ENCODE measurements at places on chromosomes 4 and X. TPM values are rescaled to one million over a fixed set of nuclear protein-coding genes. Genes with fewer than 3 reads are reported as not detected.

Gene ARSJ
- 7.3 TPM for total RNA-seq

DNA sequence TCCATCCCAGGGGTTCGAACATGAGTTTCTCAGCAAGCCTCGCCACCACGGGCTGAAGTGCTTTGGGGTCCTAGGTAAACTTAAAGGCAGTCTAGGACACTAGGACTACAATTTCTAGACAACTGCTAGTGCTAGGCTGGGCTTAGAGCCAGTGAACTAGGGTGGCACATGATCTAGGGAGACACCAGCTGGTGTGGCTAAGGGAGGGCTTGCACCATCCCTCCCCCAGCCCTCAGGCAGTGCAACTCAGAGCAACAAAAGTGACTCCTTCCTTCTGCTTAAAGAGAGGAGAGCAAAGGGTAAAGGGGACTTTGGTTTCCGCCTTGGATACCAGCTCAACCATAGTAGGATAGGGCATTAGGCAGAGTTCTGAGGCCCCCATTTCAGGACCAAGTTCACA, 162.5 kb upstream of the AFF2 start:
- no peak for DNase-seq

Gene SHROOM4
- total RNA-seq, result 0.09 TPM

Gene RTL3
- not detected for total RNA-seq

Gene ANKRD37
- 2.4 TPM for total RNA-seq

Gene ATG4A
- 3.9 TPM for total RNA-seq

- no peak for DNase-seq
Observed at GRCh38 chr4:10413177-10413576, 44.0 kb downstream of the ZNF518B start.

DNA sequence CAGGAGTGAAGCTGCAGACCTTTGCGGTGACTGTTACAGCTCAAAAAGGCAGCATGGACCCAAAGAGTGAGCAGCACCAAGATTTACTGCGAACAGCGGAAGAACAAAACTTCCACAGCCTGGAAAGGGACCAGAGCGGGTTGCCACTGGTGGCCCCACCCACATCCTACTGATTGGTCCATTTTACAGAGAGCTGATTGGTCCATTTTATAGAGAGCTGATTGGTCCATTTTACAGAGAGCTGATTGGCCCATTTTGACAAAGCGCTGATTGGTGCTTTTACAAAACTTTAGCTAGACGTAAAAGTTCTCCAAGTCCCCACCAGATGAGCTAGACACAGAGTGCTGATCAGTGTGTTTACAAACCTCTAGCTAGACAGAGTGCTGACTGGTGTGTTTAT, 134.2 kb upstream of the FRG1 start:
- no peak for DNase-seq

- DNase-seq, result peak; percentile 72
Observed at GRCh38 chr4:2843941-2844584, 419 bp downstream of the ADD1 start.

Gene NEIL3
- 8.0 TPM for total RNA-seq

DNA sequence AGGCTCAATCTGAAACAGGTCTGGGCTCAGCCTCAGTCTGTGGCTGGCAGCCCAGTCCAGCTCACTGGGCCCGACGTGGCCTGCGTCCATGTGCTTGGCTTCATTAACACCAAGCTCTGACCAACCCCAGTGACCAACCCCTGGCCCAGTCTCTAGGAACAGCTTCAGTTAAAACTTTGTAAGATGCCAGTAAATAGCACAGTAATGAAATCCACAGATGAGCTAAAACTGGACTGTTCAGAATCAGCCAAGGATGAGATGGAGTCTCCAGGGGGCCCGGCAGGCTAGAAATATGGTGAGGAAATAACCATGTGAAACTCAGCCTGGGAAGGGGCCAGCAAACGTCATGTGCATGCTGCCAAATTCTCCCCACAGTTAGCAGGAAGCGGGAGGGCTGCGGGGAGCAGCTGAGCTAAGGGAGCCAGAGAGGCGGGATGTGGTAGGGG, 37.1 kb upstream of the XPNPEP2 start:
- no peak for DNase-seq

GRCh38 chr4:104571341-104571740, 76.6 kb upstream of the CXXC4 start:
- no peak for DNase-seq

- DNase-seq, result peak; percentile 72
Observed at GRCh38 chr4:6749340-6750171, 33.0 kb upstream of the KIAA0232 start.

DNA sequence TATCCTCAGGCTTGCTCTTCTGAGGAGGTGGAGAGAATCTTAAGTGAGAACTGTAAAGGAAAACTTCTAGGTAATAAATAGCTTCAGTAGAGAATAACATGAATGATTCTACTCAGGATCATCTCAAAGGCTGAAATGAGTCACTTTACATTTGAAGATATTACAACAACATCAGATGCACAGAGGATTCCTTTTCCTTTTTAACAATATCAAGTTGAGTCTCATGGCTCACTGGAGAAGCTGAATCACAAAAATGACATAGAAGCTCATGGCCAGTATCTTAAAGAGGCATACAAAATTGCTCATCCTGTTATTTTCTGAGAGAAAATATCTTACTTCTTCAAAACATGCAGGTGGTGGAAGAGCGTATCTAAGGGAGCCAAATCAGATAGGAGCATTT, 72.5 kb upstream of the EMCN start:
- no peak for DNase-seq

DNA sequence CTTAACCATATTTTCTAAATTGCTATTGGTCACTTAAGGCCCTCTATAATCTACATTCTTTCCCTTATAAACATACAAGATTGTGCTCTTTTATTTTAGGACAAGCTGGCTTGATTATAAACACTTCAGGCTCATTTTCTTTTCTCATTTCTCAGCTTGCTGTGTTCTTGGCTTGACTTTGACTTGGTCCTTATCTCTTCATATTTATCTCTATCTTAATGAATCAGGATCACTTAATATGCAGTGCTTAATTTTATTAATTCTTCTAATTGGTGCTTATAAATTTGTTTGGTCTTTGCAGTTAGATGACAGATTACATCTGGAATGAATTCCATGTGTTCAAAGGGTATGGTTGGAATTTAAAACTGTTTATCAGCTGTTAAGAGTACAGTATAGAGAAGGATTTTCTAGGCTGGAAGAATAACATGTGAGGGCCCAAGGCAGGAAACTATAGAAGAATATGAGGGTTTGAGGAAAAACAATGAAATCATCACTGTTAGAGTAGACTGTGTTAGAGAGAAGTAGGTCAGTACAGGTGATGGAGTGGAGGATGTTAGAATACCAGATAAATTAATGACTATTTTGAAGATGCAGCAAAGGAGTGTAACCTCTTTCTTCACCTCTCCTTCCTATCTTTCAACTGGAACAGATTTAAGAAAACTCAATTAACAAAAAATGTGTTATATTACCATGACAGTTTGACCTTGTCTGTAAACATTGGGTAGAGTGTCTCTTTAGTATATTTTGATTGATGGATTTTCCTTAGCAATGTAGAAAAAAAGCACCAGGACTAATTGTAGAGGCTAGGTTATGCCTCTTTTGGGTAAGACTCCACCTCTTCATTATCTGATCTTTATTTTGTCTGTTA, 169.6 kb downstream of the RAPGEF2 start:
- DNase-seq, result no peak

DNA sequence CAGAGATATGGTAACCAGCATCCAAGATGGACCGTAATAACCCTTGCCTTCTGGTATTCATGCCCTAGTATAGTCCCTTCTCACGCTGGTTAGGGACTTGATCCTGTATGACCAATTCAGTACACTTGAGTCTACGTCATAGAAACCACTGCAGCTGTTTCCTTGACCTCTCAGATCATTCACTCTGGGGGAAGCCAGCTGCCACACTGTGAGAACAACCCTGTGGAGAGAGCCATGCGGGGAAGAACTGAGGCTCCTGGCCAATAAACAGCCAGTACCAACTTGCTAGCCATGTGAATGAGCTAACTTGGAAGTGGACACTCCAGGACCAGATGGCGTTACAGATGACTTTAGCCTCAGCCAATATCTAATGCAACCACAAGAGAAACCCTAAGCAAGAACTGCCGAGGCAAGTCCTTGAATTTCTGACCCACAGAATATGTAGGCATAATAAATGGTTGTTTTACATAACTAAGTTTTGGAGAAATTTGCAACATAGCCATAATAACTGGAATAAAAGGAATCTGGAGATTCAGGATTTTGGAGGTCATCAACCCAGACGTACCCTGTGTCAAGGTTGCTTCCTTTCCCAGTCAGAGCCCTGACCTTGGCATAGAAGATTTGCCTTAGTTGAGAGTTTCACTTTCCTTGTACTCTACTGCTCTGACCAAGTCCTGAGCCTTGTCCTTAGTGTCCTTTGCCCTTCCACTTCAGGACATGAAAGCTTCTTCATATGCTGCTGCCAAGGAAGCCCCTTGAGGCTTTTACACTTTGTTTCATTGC, 87.3 kb upstream of the ZNF81 start:
- no peak for DNase-seq

GRCh38 chr4:7155590-7156071, 36.7 kb upstream of the SORCS2 start:
- peak; percentile 19 for DNase-seq

DNA sequence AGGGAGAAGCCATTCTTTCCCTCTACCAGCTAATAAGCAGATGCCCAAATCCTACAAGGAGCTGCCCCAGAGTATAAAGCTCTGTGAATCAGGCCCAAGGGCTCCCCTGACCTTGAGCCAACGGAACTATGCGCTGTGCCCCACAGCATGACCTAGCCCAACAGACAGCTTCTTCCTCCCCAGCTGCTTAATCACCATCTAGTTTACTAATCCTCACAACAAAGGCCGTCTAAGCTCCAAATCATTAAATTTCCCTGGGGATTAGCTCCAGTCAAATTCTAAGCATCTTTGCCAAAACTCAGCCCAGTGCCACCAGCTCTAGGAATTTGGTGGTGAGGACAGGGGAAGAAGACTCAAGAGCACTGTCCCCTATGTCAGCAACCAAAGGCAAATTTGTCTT, 113.1 kb downstream of the SHROOM4 start:
- DNase-seq, result no peak

GRCh38 chr4:184385705-184386141, 88.6 kb downstream of the IRF2 start:
- DNase-seq, result no peak

- DNase-seq, result peak; percentile 72
Observed at GRCh38 chr4:99946356-99947189, at the start of gene DNAJB14. Gene DNAJB14, minus strand, starts transcription at chr4:99946618. Its CDS starts 47 bp downstream, at chr4:99946571.

DNA sequence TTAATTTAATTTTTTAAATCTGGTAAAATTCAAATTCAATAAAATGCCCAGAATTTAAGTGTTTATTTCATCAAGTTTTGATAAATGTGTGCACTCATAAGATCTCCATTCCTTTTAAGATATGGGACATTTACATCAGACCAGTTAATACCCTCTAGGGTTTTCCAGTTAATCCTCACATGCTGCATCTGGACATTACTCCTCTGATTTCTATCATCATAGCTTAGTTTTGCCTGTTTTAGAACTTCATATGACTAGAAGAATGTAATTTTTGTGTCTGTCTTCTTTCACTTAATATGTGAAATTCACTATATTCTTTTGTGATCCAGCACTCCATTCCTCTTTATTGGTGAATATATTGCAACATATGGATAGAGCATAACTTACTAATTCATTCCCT, 727.7 kb upstream of the FAM241A start:
- DNase-seq, result no peak

DNA sequence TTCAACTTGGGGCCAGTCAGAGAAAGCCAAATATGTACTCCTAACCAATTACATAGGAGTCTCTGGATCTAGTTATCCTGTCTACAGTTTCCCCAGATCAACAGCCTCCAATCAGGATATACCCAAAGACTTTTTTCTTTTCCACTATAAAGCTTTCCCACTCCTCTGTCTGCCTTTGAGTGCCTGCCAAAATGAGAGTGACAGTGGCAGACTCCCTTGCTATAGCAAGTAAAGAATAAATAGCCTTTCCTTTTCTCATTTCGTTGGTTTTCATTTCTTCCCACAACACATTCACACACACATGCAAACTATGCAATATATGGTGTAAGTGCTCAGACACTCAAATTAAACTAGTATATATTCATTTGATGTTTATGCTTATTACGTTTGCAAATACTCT, 302.4 kb upstream of the TACR3 start:
- DNase-seq, result no peak

- no peak for DNase-seq
Observed at GRCh38 chr4:123278755-123279154, 117.8 kb upstream of the SPRY1 start.

DNA sequence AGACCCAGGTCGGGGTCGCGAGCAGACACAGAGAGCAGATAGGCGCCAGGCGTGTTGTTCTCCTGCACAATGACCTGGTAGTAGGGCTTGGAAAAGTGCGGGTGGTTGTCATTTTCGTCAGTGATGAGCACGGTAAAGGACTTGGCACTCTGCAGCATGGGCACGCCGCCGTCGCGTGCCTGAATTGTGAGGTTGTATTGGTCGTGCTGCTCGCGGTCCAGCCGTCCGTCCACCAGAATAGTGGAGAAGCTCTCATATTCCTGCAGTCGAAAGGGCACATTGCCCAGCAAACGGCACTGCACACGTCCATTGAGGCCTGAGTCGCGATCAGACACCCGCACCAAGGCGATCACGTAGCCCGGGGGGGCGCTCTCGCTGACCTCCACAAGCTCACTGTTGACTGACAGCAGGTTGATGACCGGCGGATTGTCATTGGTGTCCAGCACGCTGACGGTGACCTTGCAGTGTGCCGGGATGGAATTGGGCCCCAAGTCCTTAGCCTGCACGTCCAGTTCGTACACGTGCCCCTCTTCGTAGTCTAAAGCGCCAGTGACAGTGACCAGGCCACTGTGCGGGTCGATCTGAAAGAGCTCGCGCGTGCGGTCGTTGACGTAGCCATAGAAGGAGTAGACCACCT, 2.8 kb downstream of the PCDH19 start:
- no peak for DNase-seq

DNA sequence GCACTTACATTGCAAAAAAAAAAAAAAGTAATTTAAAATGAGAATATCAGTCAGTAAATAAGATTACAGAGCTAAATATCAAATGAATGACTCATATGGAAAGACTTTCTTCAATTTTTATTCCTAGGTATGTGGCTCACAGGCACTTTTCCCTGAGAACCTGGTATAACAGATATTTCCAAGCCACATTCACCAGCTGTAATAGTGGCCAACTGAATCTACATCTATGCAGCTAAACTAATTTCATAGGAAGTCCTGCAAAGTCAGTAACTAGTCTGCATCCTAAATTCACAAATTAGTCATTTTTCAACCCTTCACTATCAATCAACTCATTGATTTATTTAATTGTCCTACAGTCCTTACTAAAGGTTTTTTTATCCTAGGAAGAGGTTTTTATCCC, 5.6 kb downstream of the PDE5A start:
- no peak for DNase-seq

GRCh38 chr4:48138936-48139335, 4.9 kb upstream of the TXK start:
- DNase-seq, result no peak

DNA sequence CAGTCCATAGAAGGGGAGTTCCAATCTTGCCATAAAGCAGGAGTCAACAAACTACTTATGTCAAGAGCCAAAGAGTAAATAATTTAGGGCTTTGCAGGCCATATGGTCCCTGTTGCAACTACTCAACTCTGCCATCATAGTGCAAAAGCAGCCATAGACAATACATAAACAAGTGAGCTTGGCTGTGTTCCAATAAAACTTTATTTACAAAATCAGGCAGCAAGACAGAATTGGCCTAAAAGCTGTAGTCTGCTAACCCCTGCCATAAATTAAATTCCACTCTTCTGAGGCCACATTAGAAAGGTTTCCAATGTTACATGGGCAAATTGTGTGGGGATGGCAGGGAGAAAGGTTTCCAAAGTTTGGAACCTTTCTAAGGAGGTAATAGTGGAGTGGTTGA, 14.7 kb downstream of the TRMT2B start:
- no peak for DNase-seq

Gene CT45A5
- total RNA-seq, result not detected

GRCh38 chrX:130878350-130879341, 24.4 kb downstream of the ENOX2 start:
- DNase-seq, result no peak
